Activated CD4-positive, alpha-beta T cell treated with anti-CD3 and anti-CD28 coated beads for 36 hours (primary cell): ENCODE measurements at places on chromosomes 2 and 18. TPM values are rescaled to one million over a fixed set of nuclear protein-coding genes. Genes with fewer than 3 reads are reported as not detected.

DNA sequence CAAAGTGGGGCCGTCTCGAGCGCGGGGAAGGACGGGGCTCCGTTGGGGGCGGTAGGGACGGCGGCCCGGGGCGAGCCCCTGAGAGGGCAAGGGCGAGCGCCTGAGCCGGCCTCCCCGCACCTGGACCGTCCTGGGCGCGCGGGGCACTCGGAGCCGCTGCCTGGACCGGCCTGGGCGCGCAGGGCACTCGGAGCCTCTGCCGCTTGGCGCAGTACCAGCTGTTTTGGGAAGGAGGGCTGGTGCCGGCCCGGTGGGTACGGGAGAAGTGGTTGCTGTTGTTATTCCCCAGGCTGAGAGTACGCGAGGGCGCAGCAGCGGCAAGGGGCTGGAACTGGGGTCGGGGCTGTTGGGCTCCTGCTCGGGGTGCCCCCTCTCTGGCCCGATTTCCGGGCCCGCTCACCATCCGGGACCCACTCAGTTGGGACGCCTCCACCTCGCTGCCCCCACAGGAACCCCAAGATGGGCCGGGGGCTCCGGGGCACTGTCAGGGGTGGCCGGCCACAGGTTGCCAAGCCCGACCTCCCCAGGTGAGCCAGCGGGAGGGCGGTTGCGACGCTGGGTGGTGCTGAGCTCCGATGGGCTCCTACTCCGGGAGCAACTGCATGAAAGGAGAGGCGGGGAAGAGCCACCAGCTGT is 579 bp downstream of the ARHGEF4 start:
- no peak overlapping the region for H3K27ac ChIP-seq
- H3K27me3 ChIP-seq = peaks cover 45% of the 10 kb centered on the region
- no peak overlapping the region for H3K4me3 ChIP-seq
- no peak for DNase-seq
- H3K4me1 ChIP-seq = no peaks in the 10 kb centered on the region

The SERPINB4 gene
- total RNA-seq = not detected

The CFAP53 gene
- 0.44 TPM for total RNA-seq

- H3K36me3 ChIP-seq = no peaks in the 10 kb centered on the region
- no peaks in the 10 kb centered on the region for H3K4me1 ChIP-seq
- no peaks in the 10 kb centered on the region for H3K27me3 ChIP-seq
- H3K27ac ChIP-seq = no peak overlapping the region
Observed at GRCh38 chr18:72419914-72420313, 124.2 kb downstream of the CBLN2 start.

DNA sequence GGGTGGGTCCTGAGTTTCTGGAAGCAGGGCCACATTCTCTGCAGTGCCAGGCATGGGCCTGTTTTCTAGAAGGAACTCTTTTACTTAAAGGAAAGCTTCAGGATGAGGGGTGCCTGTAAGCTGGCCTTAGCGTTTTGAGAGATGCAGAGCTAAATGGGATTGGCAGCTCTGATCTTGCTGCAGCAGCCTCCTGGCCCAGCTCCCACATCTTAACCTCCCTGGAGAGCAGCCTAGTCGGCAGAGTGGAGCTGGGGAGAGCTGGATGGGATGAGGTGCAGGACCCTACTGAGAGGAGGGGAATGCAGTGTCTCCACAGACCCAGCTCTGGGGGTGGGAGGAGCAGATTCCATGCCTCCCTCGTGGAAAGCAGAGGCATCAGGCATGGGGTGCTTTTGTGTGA is 52.0 kb downstream of the TMEM17 start:
- peaks cover 4% of the 10 kb centered on the region for H3K27me3 ChIP-seq
- H3K27ac ChIP-seq = no peak overlapping the region
- H3K36me3 ChIP-seq = no peaks in the 10 kb centered on the region
- H3K4me1 ChIP-seq = peaks cover 2% of the 10 kb centered on the region
- DNase-seq = no peak
- no peak overlapping the region for H3K4me3 ChIP-seq

GRCh38 chr2:104406261-104406726 is 447.6 kb upstream of the POU3F3 start:
- no peaks in the 10 kb centered on the region for H3K4me1 ChIP-seq
- no peak for DNase-seq
- no peak overlapping the region for H3K4me3 ChIP-seq

GRCh38 chr2:174951745-174952144 is 53.4 kb downstream of the CHN1 start:
- H3K4me1 ChIP-seq = no peaks in the 10 kb centered on the region
- no peak for DNase-seq
- H3K27ac ChIP-seq = no peak overlapping the region
- H3K36me3 ChIP-seq = no peaks in the 10 kb centered on the region
- H3K4me3 ChIP-seq = no peak overlapping the region

GRCh38 chr2:241876528-241877196 is 7.1 kb downstream of the RTP5 start:
- H3K4me1 ChIP-seq = peaks cover 15% of the 10 kb centered on the region
- DNase-seq = no peak
- H3K27me3 ChIP-seq = no peaks in the 10 kb centered on the region
- no peak overlapping the region for H3K4me3 ChIP-seq

DNA sequence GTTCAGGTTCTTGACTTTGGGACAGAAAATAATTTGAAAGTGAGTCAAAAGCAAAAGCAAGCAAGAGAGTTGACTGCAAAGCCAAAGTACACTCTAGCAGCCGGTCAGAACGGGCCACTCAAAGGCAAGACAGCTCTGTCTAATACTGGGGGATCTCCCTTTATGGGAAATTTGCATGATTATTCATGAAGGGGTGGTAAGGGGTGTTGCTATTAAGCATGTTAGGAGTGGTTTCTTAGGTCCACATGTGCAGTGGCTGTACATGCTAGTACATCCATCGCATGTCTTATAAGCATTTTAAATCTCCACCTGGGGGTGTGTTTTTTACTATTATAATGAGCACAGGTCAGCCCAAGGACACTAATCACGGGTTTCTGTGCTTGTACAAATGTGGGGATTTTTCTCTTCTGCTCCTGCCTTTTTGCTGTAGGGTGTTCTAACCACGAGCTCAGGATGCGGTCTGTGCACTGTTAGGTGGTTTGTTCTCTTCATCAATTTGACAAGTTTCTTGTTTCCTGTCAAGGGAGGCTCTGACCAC is 60.2 kb upstream of the SPP2 start:
- H3K27ac ChIP-seq = peak overlapping the region; percentile 28
- no peaks in the 10 kb centered on the region for H3K27me3 ChIP-seq
- H3K4me1 ChIP-seq = peaks cover 48% of the 10 kb centered on the region

The PRKAG3 gene
- not detected for total RNA-seq

GRCh38 chr18:23816740-23817139 is 127.5 kb downstream of the LAMA3 start:
- H3K4me1 ChIP-seq = no peaks in the 10 kb centered on the region
- H3K36me3 ChIP-seq = no peaks in the 10 kb centered on the region
- H3K4me3 ChIP-seq = no peak overlapping the region
- DNase-seq = no peak
- no peak overlapping the region for H3K27ac ChIP-seq
- H3K27me3 ChIP-seq = no peaks in the 10 kb centered on the region

- peaks cover 3% of the 10 kb centered on the region for H3K4me1 ChIP-seq
- H3K27me3 ChIP-seq = no peaks in the 10 kb centered on the region
- DNase-seq = no peak
- no peak overlapping the region for H3K27ac ChIP-seq
- H3K4me3 ChIP-seq = no peak overlapping the region
Observed at GRCh38 chr2:64998658-64999061, 9.5 kb downstream of the SLC1A4 start.

The MBD5 gene
- total RNA-seq = 20.1 TPM

The EVA1A gene
- not detected for total RNA-seq

- no peak overlapping the region for H3K27ac ChIP-seq
- no peak for DNase-seq
- H3K36me3 ChIP-seq = no peaks in the 10 kb centered on the region
Observed at GRCh38 chr2:62558743-62559142, 52.7 kb upstream of the TMEM17 start.

DNA sequence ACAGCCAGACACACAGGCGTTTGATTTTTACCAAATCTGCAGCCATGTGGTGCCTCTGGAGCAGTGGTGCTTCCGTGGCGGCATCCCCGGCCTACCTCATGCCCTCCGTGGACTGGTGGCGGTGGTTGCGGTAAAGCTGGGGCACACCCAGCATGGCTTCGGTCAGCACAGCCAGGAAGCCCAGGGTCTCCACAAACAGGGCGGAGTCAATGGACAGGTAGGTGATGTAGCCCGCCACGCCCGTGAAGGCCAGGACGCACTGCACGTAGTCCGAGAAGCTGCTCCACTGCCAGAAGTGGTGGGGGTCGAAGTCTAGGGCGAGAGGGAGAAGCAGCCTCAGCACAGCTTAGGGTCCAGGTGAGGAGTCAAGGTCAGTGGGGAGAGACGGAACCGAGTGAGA is 32.4 kb downstream of the SLC66A2 start:
- H3K36me3 ChIP-seq = peaks cover 29% of the 10 kb centered on the region

GRCh38 chr2:200121931-200122330 is 166.5 kb downstream of the MAIP1 start:
- H3K36me3 ChIP-seq = no peaks in the 10 kb centered on the region
- peaks cover 16% of the 10 kb centered on the region for H3K27me3 ChIP-seq
- DNase-seq = no peak
- H3K4me3 ChIP-seq = no peak overlapping the region
- no peak overlapping the region for H3K27ac ChIP-seq

The GCG gene
- total RNA-seq = not detected

The SPRED2 gene
- 6.7 TPM for total RNA-seq

- no peaks in the 10 kb centered on the region for H3K4me1 ChIP-seq
- H3K4me3 ChIP-seq = no peak overlapping the region
- DNase-seq = no peak
- no peaks in the 10 kb centered on the region for H3K36me3 ChIP-seq
- no peak overlapping the region for H3K27ac ChIP-seq
- no peaks in the 10 kb centered on the region for H3K27me3 ChIP-seq
Observed at GRCh38 chr2:56753182-56753581, 569.4 kb downstream of the CCDC85A start.

- no peak for DNase-seq
- H3K36me3 ChIP-seq = no peaks in the 10 kb centered on the region
- H3K4me1 ChIP-seq = no peaks in the 10 kb centered on the region
Observed at GRCh38 chr2:152319822-152320570, 15.0 kb upstream of the FMNL2 start.

- H3K27me3 ChIP-seq = no peaks in the 10 kb centered on the region
- H3K4me3 ChIP-seq = no peak overlapping the region
- H3K4me1 ChIP-seq = no peaks in the 10 kb centered on the region
- peaks cover 47% of the 10 kb centered on the region for H3K36me3 ChIP-seq
- H3K27ac ChIP-seq = no peak overlapping the region
- DNase-seq = no peak
Observed at GRCh38 chr2:99420031-99420430, 69.8 kb downstream of the REV1 start.

The RAB27B gene
- total RNA-seq = 0.53 TPM

The FHOD3 gene
- total RNA-seq = not detected
